ENCODE measurements at places on chromosomes 7 and 10.

- DNase-seq, result no peak
Measured at GRCh38 chr10:97406064-97406463, 4.9 kb upstream of the RRP12 start.

- DNase-seq, result no peak
Measured at GRCh38 chr7:16816824-16817223, 12.0 kb upstream of the AGR2 start.

- DNase-seq, result peak; percentile 83
Measured at GRCh38 chr7:149495785-149496641, 1.6 kb downstream of the ZNF746 start.

DNA sequence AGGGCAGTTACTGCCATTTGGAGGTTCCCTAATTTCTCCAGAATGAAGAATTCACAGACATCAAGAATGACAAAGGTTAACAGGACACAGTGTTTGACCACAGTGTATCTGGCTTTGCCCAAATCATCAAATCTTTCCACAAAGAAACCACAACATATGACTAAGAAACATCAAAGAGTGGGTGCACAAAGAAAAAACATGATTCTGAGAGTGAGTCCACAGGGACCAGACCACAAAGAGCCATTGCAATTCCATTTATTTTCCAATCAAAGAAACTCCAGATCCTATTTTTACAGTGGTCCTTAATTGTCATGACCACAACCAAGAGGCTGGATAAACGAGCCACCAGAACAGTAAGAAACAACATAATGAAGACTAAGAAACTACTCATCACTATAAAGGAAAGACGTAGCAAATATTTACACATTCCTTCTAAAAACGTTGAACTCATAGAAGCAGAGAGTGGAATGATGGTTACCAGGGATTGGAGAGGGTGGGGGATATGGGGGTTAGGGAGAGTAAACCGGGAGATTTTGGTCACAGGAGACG, 286.5 kb downstream of the DOCK4 start:
- no peak for DNase-seq

- DNase-seq, result no peak
Measured at GRCh38 chr10:50563906-50564305, 59.9 kb downstream of the SGMS1 start.

DNA sequence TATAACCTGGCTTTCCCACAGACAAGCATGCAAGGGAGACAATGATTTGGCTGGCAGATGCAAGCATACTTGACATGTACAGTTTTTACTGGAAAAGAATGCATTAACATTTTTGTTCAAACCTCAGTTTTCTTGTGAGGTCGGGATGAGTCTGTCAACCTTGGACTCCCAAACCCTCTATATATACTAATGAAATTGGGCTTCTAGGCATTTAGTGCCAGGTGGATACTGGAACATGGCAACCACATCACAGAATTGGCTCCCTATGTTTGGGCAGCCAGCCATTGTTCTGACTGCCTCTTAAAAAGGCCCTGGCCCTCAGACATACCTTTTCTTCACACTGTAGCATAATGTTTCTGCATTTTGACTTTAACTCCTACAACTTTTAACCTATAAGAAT, 39.1 kb downstream of the CDK6 start:
- DNase-seq, result peak; percentile 36

Measured in left ventricle myocardium superior (tissue), 1 donor.